ENCODE measurements at places on chromosomes 2 and 18.
A peak's percentile ranks its signal among the peaks of the same experiment; 100 is the strongest.

DNA sequence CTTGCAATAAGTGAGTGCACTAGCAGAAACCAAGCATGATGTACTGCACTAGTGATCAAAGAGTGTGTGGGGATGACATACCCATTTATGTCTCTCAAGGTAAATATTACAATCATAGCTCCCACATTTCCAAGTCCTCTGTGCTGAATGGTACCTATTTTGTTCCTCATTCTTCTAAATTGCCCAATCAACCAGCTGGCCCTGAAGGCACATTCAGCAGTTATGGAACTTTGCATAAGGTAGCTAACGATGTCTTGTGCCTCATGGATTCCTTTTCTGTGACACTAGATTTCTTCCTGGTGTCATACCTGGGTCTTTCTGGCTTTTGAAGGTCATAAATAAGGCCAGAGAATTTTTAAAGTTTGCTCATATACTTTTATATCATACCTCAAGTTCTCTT, 963.0 kb downstream of the SLC4A3 start:
- no peak for DNase-seq

- DNase-seq: no peak
Measured at GRCh38 chr2:68404893-68405799, 40.1 kb downstream of the PLEK start.

- no peak for DNase-seq
Measured at GRCh38 chr2:9021563-9022211, 18.2 kb upstream of the MBOAT2 start.

DNA sequence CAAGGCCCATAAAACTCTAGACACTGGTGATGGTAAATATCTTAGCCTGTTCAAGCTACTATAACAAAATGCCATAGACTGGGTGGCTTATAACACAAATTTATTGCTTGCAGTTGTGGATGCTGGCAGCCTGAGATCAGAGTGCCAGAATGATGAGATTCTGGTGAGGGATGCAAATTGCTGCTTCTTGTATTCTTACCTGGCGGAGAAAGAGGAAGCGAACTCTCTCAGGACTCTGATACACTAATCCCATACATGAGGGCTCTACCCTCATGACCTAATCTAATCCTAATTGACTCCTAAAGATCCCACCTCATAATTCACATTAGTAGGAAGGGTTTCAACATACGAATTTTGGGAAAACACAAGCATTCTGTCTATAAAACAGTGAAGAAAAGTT, 4.6 kb upstream of the IER3IP1 start:
- no peak for DNase-seq

DNA sequence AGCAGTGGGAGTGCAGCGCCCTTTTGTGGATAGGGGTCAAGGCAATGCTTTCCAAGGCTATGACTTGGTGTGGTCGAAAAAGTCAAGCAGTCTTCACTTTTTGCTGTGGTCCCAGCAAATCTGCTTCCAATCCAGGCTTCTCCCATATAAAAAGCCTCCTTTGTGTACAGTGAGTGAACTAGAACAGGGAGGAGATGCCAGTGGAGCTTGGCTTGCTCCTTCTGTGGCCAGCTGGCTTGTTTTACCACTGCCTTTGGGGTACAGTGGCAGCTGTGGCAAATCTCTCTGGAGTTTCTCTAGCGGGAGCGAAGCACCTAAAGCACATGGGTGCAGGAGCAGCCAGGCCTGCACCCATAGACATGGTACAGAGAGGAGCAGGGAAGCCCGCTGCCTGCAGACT, 103.5 kb downstream of the MSH2 start:
- DNase-seq: no peak

- peak; percentile 11 for DNase-seq
Measured at GRCh38 chr2:75709297-75709696, 1.4 kb downstream of the GCFC2 start.
